Aorta (tissue), 5 donors: ENCODE measurements at places on chromosomes 1 and 21.
A peak's percentile ranks its signal among the peaks of the same experiment; 100 is the strongest.

GRCh38 chr21:27818847-27819246, 852.0 kb upstream of the ADAMTS5 start:
- DNase-seq = no peak

DNA sequence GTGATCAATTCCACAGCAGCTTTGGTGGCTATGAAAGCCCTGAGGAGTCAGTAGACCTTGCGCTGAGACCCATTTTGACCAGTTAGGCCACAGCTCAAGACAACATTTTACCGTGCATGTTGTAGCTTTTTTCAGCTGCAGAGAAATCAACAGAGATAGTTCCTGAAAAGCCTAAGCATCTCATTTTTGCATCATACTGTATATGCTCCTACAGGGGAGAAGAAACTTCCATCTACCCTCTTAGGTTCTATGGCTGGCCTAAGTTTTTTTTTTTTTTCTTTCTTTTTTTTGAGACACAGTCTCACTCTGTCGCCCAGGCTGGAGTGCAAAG, 24.8 kb upstream of the EYA3 start:
- no peak for DNase-seq

GRCh38 chr1:83909687-83910086, 89.2 kb downstream of the TTLL7 start:
- DNase-seq = no peak

- no peak for DNase-seq
These were observed 59.7 kb downstream of the DESI2 start for GRCh38 chr1:244712669-244713068.

DNA sequence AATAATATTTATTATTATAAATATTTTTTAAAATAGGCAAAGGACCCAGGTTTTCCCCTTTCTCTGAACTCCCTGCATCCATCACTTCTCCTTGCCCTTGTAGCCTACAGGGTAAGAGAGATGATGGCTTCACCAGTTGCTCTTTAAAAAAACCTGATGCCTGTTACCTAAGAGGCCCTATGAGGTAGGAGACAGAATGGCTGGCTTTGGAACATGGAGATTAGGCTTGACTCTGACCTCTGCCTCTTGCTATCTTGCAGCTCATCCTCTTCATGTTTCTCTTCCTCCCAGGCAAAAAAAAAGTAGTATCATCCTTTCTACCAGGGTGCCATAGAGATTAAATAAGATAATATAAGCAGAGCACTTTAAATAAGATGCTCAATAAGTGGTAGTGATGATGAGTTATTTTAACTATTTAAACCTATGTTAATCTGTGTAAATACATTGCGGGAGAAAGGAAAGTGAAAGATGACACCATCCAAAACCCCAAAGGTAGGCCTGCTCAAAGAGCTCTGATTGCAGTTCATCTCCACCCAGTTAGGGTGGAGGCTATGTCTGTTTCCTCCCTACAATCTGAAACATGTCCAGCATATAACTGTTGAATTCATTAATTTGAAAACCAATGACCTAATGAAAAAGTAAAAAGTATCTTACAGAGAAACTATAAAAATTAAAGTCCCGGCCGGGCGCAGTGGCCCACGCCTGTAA, 51.8 kb downstream of the RGS2 start:
- no peak for DNase-seq

DNA sequence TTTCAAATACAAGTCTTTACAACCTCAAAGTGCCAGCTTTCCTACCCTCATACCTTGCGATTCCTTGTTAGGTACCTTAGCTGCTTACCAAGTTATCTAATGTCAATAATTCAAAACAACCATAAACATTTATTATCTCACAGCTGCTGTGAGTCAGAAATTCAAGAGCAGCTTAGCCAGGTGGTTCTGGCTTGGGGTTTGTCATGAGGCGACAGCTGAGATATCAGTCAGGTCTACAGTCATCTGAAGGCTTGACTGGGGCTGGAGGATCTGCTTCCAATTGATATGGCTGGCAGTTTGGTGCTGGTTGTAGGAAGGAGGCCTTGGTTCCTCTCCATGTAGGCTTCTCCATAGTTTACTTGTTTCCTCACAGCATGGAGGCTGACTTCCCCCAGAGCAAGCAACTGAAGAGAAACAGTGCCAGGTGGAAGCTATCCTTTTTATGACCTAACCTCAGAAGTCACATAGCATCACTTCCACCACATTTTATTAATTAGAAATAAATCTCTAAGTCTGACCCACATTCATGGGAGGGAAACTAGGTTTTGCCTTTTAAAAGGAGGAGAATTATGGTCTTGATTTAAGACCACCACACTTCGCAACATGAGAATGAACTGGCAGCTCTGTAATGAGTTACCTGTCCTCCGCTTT, 103.3 kb upstream of the FGGY start:
- DNase-seq = no peak

DNA sequence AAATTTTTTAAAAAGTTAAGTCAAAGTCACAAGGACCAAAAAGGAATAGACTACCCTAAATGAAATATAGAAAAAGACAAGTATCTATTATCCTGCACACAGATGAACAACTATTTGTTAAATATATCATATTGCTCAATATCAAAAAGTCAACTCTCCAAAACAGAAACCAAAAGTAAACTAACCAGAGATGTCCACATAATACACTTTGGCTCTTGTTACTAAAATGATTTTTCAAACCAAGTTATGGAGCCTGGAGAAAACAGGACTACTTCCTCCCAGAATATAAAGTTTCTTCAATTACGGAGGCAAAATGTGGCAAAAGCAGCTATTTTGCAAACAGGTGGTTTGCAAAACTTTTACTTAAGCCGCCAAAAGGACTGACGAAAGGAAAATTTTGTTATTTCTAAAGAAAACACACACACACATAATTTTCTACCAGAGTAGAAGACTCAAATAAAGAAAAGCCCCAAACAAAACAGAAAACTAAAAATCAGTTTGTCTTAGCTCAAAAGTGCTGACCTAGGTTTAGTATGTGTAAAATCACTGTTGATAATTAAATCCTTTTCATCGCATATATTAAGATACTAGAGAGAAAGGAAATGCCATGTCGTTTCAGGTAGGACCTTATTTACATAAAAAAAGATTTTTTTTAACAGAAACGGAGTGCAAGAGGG, 1.1 kb downstream of the DPYD start:
- no peak for DNase-seq

- DNase-seq = no peak
These were observed 222.5 kb downstream of the SLC45A1 start for GRCh38 chr1:8540261-8540941.

DNA sequence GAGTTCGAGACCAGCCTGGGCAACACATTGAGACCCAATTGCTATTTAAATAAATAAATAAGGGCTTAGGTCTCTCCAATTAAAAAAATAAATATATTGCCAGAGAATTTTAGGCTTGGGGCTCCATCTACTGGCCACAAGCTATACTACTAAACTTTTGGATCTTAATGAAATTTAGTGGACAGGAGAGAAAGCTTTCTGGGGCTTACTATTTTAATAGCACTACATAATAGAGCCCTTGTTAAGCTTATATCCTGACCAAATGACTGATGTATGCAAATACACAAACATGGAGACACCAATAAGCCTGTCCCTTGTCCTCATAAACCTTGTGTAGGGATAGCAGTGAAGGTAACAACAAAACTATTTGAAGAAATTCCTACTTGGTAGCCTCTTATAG, 18.4 kb downstream of the CCT3 start:
- DNase-seq = no peak

GRCh38 chr1:228502522-228502921, 15.3 kb downstream of the RNF187 start:
- DNase-seq = no peak

DNA sequence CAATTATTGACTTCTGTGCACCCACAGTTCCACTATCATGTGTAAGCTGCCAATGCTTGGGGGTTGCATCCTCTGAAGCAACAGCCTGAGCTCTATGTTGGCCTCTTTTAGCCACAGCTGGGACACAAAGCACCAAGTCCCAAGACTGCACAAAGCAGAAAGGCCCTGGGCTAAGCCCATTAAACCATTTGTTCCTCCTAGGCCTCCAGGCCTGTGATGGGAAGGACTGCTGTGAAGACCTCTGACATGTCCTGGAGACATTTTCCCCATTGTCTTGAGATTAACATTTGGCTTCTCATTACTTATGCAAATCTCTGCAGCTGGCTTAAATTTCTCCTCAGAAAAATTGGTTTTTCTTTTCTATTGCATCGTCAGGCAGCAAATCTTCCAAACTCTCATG, 123.7 kb upstream of the DEPDC1 start:
- no peak for DNase-seq

GRCh38 chr1:234734412-234734835, 124.4 kb upstream of the IRF2BP2 start:
- no peak for DNase-seq

DNA sequence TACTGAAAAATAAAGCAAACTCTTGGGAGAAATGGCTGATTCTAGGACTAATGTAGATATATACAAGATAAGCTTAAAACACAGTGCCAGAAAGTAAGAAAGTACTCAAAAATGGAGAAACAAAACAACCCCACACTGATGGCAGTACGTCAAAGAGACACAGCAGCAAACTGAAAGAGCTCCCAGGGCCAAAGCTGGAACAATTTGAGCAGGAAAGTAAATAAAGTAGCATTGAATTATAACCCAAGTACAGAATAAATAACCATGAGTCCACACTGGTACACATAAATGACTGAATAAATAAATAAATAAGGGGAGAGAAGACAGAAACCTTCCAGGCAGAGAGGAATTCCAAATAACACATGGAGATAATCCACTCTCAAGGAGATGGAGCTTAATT, 120.9 kb downstream of the GLUL start:
- no peak for DNase-seq

DNA sequence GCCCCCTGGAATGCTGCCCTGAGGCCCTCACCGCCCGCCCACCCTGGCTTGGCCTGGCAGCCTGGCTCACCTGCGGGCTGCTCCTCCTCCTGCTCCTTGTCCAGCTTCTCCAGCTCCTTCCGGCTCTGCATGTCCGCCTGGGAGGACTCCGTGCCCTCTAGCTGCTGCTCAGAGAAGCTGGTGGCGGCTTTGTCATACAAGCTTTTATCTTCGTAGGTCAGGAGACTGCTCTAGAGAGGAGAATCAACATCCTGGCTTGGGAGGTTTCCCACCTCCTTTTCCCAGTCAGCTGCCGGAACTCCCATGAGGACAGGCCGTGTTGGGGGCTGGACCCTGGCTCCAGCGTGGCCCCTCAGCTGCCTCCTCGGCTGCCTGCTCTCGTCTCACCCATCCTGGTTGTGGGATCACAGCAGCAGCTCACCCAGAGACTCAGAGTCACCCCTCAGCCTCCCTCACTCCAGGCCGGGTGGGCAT, 36.6 kb upstream of the TMEM52 start:
- DNase-seq = peak; percentile 16

DNA sequence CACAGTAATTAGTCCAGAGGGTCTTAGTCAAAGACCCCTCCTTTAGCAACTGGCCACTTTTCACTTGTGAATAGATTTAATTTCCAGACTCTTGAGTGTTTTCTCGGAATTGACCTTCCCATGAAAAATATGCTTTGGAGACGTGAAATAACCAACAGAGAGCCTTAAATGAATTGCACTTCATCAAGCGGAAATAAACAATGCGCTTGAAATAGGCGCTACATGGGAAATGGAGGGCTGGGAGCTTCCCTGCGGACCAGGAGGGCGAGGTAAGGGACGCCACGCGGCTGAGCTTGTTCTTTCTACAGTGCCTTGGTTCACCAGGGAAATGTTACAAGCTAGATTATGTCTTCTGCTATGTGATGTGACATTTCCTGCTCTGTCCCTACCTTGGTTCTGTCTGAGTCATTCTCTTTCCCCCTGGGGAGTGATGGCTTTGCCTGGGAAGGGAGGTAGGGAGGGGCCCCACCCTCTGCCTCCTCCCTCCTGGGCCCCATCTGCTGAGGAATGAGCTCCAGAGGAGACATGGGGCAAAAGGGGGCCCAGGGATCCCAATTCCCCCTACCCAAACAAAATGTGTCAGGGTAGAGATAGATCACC, 619.3 kb downstream of the PTPRU start:
- DNase-seq = no peak

GRCh38 chr1:230621324-230622030, 20.8 kb upstream of the COG2 start:
- no peak for DNase-seq

DNA sequence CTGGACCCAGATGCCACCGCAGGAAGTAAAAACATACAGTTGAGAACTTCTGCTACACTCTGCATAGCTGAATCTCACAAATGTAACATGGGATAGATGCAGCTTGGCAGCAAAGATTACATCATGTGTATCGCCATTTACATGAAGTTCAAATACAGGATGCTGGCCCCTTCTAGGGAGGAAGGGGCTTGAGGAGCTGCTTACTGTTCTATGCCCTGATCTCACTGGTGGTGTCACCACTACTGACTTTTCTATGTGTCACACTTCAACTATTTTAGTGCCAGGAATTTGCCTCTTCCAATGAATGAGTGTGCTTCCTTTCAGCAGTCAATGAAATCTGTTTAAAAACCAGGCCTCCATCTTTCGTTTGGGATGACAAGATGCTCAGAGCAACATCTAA, 31.1 kb downstream of the MRAP start:
- no peak for DNase-seq

DNA sequence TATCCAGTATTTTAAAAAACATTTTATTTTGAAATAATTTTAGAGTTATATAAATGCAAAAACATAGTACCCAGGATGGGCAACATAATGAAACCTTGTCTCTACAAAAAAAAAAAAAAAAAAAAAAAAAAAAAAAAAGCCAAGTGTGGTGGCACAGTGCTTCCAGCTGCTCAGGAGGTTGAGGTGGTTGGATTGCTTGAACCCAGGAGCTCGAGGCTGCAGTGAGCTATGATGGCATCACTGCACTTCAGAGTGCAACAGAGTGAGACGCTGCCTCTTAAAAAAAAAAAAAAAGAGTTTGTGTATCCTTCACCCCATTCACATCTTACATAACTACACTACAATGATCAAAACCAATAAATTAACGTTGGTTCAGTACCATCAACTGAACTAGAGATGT, 115.6 kb upstream of the KIF26B start:
- no peak for DNase-seq

- DNase-seq = no peak
These were observed 20.5 kb upstream of the RNF186 start for GRCh38 chr1:19835578-19835977.

DNA sequence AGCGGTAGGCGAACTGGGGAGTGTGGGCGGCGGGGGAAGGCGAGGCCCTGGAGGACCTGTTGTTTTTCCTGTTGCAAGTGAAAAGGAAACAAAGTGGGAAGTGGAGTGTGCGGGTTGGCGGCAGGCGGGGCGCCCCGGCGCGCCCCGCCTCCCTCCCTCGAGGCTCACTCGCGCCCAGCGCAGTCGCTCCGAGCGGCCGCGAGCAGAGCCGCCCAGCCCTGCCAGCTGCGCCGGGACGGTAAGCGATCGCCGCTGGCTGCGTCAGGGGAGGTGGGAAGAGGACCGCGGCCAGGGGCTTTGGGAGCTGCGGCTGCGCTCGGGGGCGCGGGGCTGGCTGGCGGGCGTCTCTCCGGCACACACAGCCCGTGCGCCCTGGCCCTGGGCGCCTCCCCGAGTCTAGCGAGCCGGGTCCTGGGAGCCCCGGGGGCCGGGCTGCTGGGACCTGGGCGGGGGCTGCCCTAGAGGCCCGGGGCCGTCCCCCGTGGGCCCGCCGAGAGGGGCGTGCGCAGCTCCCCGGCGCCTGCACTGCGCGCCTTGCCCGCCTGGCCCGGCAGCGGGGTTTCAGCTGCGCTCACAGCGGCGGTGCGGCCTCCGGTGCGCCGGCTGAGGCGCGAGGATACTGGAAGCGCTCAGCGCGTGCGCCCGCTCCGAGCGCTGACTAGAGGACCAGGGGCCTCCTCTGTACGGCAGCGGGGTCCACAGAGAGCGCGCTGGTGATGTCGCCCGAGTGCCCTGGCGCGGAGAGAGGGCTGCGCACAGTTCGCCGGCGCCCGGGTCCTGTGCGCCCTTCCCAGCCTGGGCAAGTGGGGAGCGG, at the start of gene PIK3CD:
PIK3CD (plus strand) TSS at position 167 of the 814 bp plus-strand sequence. CDS start 58,725 bp downstream, outside the sequence.
- DNase-seq = peak; percentile 76

- peak; percentile 64 for DNase-seq
These were observed at the start of gene MMP23B for GRCh38 chr1:1631782-1632420. Gene MMP23B (plus strand): TSS chr1:1632173. CDS start chr1:1632219, 46 bp downstream.
